ENCODE measurements at places on chromosomes 11 and 22. TPM values are rescaled to one million over a fixed set of nuclear protein-coding genes. Genes with fewer than 3 reads are reported as not detected.

BLID gene
- 3.6 TPM for total RNA-seq

DYNC2H1 gene
- 60.9 TPM for total RNA-seq

KIRREL3 gene
- 4.1 TPM for total RNA-seq

TPBGL gene
- not detected for total RNA-seq

PANX2 gene
- total RNA-seq: 0.68 TPM

Measured in A375 (cell line).